ENCODE measurements at places on chromosomes 7 and 10.

DNA sequence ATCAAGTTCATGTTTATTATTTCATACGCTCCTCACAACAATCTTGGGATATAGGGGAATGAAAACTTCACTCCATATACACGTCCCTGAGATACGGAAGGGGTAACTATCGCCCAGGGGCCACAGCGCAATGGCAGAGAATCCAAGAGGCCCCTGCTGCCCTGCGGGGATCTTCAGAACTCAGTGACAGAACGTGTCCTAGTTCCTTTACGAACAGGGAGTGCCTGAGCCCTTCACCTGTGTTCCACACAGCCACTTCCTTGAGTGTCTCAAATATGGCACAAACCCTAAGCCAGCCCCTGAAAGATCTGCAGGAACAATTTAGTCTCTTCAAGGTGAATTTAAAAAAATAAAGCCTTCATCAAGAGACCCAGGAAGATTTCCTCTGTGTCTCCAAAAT is 25.9 kb downstream of the LYZL1 start:
- no peak for DNase-seq

- DNase-seq, result no peak
Observed at GRCh38 chr10:116088985-116089384, 184.0 kb downstream of the GFRA1 start.

DNA sequence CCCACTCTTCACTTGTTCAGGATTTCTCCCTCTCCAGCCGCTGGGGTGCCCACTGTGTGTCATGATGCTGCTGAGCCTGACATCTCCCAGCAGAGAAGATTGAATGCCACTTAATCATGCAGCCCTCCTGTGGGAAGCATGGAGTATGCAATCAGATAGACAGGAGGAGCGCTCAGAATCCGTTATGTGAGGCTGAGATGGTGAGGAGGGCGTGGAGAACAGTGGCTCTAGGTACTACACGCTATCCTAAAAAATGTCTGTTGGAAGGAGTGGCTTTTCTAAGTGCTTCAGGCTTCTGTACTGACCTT is 334.3 kb downstream of the LRMDA start:
- no peak for DNase-seq

DNA sequence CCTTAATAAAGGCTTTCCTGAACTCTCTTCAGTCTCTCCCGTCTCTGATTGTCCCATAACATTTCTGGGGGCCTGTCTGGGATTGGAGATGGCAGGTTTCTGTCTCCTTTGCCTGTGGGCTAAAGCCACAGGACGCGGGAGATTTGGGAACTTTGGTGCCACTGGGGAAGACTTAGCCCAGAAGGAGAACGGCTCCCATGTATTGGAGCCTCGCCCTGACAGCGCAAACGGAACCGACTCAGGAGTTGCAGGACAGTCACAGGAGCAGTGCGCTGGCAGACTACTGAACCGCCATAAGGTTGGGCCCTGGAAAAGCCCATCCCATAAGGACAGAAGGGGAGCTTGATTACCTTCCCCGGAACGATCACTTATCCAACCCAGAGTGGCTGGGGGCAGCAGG is 7.1 kb upstream of the ZNF33B start:
- DNase-seq, result no peak

DNA sequence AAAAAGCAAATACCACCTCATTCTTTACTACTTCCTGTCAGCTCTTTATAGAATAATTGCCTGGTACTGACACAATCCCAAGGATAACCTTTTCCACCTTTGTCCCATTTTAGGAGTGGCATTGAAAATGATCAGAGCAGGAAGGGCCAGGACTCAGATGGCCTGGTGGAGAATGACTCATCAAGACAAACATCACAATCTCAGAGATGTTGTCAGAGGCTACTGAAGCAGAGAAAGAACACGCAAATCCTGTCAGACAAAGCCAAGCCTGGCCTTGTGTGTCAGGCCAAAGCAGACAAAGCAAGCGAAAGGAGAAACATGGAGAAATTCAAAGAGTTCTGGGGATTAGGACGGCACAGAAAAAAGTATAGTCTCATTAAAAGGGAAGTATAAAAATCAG is 40.9 kb downstream of the NSUN6 start:
- DNase-seq, result no peak

DNA sequence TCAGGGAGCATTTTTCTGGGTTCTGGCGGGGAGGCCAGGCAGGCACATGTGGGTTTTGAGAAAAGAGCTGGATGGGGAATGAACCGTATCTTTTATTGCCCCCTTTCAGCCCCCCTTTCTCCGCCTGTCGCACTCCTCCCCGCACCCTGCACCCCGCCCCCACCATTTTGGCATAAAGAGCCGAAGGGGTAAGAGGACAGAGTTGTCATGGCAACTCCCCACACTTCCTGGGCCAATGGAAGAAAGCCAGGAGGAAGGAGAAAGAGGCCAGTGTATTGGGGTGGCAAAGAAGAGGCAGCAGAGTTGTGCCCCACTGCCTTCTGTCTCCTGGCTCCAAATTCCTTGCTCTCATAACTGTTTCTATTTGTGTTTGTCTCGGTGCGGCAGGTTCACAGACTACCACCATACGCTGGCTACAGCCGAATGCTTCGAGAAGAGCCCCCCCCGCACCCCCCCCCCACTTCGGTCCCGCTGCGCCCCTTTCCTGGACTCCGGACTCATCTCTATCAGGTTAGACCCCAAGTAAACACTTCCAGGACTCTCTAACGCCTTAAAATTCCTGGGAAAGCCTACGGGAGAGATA is 3.4 kb downstream of the KCNIP2 start:
- DNase-seq, result no peak

GRCh38 chr10:47334466-47335295 is 12.4 kb downstream of the GDF2 start:
- DNase-seq, result no peak

- no peak for DNase-seq
Observed at GRCh38 chr7:116971869-116972268, 18.6 kb downstream of the ST7 start.

DNA sequence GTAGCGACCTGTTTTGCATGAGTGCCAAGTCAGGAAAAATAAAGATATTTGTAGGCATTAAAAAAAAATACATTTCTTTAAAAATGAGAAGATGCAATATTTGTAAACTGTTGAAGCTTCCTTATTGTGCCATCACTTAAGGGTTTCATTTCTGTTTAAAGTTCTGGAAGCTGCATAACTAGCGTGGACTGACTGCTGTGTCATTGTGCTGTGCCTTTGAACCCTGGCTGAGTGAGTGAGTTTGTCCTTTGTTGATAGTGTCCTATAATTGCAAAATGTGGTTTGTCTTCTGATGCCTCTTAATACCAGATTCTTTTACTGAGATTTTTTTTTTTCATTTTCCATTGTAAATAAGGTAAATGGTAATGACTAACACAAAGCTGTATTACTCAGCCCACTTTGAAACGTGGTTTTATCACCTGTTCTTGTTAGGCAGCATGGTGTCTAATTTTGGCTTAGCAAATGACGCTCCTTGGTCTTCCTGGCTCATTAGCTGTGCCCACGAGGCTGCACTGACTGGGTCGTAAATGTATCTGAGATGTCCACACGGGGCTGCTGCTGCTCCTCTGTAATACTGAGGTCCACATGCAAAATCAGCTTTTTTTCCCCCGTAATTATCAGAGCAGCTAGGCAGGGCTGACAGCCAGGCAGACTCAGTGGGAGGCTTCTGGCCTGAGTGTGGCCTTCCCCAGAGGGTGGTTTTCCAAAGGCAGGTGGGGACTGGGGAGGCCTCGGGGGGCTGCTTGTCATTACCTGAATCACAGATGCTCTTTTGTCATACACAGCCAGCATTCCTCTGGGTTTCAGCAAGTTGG is 14.8 kb downstream of the ZSCAN25 start:
- DNase-seq, result peak; percentile 49

DNA sequence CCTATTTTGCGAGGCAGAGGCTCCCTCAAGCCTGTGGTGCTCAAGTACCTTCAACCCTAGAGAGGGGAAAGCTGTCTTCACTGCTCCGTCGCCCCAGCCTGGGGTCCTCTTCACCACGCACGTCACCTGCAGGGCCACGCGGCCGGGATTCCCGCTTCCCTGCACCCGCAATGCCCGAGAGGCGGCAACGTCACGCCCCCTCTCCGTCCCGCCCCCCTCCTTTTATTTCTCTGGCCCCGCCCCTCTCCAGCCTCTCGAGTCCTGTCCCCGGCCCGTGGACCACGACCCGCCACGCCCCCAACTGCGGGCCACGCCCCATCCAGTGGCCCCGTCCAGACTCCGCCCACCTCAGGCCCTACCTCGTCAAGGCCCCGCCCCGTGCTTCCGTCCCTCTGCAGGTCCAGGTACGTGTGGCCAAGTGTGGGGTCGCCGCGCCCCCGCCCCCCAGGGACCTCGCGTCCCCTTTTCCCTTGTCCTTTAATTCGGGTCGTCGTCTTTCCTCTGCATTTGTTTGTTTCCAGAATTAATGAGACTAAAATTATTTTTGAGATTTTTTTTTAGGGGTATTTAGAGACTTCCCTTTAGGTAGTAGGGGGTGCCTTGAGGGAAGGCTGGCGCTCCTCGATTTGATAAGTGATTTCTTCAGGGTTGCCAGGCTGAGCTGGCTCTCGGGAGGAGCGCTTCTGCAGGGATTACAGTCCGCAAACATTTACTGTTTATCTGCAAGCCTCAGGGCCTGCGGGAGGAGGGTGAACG is 69.8 kb upstream of the BAIAP2L1 start:
- DNase-seq, result peak; percentile 19

- DNase-seq, result no peak
Observed at GRCh38 chr10:58741673-58742072, 229.0 kb downstream of the BICC1 start.

GRCh38 chr7:102220960-102221800 is 65.5 kb upstream of the SH2B2 start:
- DNase-seq, result no peak

- DNase-seq, result no peak
Observed at GRCh38 chr10:95352684-95353083, 61.9 kb upstream of the PDLIM1 start.

DNA sequence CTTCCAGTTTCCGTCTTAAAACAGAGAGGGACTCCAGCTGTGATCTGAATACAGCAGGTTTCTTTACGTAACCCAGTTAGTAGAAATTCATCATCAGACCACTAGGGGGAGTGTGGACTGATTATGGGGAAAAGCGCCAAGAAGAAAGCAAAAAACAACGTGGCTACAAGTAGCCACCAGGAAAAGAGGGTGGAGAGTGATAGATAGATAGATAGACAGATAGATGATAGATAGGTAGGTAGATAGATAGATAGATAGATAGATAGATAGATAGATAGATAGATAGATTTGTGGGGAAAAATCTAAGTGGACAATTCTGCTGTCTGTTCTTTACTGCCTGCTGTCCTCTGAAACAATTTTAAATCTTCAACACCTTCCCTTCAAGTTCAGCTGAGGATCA is 12.7 kb upstream of the AKR1B10 start:
- peak; percentile 4 for DNase-seq

DNA sequence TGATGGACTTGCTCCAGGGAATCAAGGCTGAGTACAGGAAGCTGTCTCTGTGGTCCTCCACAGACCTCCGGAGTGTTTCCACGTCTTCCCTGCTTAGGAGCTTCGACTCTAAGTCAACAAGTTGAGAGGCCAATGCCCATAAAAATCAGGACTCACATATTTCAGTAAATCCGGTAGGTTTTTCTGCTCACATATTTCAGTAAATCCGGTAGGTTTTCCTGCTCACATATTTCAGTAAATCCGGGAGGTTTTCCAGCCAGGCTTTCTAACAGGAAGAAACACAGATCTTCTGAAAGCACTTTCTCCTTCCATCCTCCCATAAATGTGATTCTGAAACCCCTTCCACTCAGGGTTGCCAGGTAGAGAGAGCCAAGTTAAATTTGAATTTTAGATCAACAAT is 340.1 kb upstream of the SHH start:
- DNase-seq, result no peak

DNA sequence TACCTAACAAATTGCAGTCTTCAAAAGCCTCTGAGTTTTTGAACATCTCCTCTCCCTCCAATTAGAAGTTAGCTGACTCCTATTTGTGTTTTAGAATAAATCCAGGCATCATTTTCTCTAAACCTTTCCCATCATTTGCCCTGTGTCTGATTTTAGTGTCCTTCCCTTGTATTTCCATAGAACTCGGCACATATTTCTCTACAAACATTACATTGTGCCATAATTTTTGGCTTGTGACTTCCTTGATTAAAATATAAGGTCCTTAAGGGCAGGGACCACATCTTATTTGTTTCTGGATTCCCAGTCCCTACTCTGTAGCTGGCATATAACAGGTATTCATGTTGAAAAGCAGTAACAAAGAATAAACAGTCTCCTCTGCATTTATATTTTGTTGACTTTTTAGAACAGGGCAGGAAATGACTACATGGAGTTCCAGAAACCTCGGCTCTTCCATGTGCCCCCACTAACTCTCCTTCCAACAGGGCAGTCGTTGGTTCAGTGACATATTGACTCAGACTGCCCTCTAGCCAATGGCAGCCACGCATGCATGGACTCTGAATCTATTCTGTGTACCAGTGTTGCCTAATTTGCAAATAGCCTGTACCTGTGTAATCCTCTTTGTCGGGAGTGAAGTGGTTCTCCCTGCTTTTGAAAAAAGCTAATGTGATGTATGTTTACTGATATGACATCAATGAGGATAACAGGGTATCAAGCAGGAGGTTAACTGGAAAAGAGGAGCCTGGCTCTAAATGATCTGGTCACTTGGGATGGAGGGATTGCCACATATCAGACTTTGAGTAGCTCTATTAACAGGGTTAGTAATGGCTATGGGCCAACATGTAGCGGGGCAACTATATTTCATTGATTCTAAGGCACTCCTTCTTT is 19.8 kb upstream of the CPN1 start:
- DNase-seq, result no peak

DNA sequence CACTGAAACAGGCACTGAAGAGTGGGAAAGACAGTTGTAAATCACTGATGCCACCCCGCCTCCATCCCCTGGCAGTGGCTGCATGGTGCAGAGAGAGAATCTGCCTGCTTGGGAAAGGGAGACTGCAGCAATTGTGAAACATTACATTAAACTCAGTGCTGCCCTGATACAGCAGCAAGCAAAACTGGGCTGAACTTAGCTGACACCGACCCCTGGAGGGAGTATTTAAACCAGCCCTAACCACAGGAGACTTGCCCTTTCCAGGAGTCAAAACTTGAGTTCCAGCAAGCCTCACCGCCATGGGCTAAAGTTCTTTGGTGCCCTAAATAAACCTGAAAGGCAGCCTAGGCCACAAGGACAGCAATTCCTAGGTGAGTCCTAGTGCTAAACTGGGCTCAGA is 109.4 kb upstream of the PLPP4 start:
- no peak for DNase-seq

- no peak for DNase-seq
Observed at GRCh38 chr7:97798046-97799019, 66.4 kb downstream of the TAC1 start.

DNA sequence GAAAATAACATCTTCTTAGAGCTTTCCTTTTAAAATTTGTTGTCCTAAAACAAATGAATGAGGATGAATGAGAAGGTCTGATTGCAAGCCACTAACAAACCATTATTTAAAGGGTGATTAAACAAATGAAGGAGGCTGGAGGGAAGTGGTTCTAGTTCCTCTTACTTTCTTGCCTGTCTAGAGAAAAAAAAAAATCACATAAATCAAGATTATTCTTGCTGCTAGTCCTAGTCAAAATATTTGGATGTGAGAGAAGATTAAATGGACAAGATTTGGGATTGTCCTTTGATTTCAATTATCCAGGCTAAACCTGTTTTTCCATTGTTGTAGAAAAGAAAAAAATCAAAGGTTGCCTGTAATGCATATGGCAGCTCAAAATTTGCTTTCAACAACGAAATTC is 3.3 kb downstream of the SKAP2 start:
- DNase-seq, result no peak

- DNase-seq, result no peak
Observed at GRCh38 chr10:24425151-24425550, 216.2 kb downstream of the KIAA1217 start.

- DNase-seq, result no peak
Observed at GRCh38 chr10:22341190-22341925, 3.9 kb upstream of the SPAG6 start.

- DNase-seq, result no peak
Observed at GRCh38 chr7:74627661-74628411, 29.7 kb upstream of the GTF2I start.

Measured in stimulated activated CD4-positive, alpha-beta T cell treated with anti-CD3 and anti-CD28 coated beads, Interleukin-15, amount 100 ng/mL, for 48 hours (primary cell).